Stimulated activated CD4-positive, alpha-beta T cell treated with anti-CD3 and anti-CD28 coated beads, Interleukin-4, amount 100 ng/mL, for 1 hour (primary cell): ENCODE measurements at places on chromosomes 12 and 14.

GRCh38 chr12:85156569-85156968 is 120.4 kb downstream of the LRRIQ1 start:
- DNase-seq, result no peak

GRCh38 chr14:105902131-105902898 is 375.9 kb downstream of the TMEM121 start:
- no peak for DNase-seq

DNA sequence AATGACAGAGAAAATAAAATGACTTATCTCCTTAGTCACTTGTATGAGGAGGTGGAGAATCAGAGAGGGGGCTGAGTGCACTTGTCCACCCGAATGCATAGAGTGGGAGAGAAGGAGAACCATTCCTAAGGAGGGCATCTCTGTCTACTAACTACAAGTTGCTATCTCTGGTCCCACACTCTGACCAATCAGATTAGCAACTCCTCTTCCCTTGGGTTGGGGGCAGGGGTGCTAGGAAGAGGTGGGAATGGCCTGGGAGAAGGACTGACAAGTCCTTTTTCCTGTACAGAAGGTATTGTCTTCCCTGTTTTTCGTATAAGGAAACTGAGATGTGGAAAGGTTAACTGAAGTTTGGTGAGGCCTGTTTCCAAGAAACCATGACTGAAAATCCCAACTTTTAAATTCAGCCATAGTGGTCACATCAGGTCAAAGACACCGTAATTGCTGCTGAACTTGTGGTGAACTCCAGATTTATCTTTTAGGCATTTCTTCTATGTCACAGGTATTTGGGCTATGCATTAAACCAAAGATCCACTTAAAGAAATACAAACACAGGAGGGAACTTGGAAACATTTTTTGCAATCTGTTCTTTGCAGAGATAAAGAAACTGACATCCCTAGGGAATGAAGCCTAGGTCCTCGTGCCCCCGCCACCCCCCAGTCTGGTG is 207.8 kb downstream of the CRADD start:
- DNase-seq, result no peak

- no peak for DNase-seq
Observed at GRCh38 chr12:46212108-46212982, 56.5 kb downstream of the SLC38A1 start.

DNA sequence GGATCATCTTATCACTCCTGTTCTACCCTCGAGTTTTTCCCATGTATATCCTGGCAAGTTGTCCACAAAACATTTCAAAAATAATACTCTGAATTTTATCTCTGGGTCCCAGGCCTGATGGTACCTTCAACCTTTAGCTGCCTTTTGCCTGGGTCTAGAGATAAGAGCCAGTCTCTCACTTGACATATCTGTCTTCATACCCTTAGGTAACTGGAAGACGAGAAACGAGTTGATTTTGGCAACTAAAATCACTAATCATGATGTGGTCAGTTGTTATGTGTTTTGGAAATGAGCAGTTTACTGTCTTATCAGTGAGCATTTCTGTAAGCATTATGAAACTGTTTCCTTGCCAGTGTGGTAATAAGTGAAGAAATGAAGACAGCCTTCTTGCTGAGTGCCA is 6.3 kb downstream of the RNF10 start:
- no peak for DNase-seq

GRCh38 chr14:51360592-51360991 is 120.5 kb downstream of the TMX1 start:
- no peak for DNase-seq

- DNase-seq, result no peak
Observed at GRCh38 chr12:75790219-75790618, 241.4 kb downstream of the PHLDA1 start.

DNA sequence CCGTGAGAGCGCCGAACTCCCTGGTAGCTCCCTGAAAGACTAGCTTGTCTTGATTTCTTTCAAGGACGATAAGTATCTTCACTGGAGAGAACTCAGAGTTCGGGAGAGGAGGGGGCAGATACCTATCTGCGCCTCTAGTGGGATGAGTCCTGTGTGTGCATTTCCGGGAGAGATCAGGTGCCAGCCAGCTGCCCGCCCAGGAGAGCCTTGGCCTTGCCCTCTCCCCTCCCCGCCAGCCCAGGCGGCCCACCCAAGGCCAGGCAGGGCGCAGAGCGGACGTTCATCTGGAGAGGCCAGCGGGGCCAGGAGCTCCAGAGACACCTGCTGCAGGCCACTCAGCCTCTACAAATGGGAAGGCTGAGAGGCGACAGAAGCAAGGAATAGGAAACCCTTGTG is 1.0 kb downstream of the CD9 start:
- DNase-seq, result no peak

DNA sequence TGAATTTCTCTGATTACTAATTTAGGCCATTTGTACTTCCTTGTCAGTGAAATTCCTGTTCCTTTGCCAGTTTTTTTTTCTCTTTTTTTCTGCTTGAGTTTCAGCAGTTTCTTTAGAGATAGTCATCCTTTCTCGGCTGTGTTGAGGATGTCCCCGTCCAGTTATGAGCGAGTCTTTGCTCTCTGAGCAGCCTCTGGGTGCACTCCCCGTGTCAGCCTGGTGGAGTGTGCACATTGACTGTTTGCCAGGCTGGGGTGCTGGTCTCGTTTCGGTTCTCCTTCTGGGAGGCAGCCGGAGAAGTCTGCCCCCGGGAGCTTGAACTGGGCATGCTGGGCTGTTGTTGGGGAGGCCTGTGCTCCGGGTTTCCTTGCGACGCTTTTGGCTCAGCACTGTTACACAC is 3.0 kb downstream of the PACS2 start:
- DNase-seq, result no peak

GRCh38 chr12:68536885-68537485 is 73.7 kb upstream of the RAP1B start:
- DNase-seq, result no peak

DNA sequence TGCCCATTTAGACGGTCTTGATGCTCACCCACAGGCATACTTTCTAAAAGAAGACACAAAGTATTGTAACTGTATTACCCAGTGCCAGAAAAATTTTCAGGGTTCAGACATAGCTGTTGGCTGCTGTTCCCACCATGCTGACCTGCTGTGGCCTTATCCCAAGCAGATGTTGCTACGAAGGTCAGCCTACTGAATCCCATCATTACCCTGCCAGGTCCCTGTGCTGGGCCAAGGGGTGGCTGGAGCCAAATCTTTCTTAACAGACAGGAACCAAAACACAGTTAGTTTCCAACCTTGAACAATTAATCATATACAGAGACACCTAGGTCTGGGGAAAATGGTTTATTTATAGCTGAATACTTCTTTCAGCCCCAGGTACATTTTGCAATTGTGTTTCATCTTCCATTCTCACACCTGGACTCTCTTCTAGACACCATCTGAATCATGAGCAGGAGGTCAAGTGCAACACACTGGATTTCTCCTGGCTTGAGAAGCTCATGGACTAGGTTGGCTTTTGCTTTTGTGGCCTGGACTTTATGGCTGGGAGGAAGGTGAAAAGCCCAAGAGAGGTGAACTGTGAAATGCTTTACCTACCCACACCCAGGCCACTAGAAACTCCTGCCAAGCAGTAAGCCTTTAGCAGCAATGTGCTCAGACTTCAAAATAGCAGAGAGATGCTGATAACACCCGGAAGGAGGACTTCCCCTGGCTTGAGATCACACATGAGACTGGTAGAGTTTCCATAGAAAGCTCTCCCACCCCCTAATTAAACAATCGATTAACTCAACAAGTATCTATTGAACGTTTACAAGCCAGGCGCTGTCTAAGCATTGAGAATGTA is 150.1 kb downstream of the SUDS3 start:
- DNase-seq, result no peak

DNA sequence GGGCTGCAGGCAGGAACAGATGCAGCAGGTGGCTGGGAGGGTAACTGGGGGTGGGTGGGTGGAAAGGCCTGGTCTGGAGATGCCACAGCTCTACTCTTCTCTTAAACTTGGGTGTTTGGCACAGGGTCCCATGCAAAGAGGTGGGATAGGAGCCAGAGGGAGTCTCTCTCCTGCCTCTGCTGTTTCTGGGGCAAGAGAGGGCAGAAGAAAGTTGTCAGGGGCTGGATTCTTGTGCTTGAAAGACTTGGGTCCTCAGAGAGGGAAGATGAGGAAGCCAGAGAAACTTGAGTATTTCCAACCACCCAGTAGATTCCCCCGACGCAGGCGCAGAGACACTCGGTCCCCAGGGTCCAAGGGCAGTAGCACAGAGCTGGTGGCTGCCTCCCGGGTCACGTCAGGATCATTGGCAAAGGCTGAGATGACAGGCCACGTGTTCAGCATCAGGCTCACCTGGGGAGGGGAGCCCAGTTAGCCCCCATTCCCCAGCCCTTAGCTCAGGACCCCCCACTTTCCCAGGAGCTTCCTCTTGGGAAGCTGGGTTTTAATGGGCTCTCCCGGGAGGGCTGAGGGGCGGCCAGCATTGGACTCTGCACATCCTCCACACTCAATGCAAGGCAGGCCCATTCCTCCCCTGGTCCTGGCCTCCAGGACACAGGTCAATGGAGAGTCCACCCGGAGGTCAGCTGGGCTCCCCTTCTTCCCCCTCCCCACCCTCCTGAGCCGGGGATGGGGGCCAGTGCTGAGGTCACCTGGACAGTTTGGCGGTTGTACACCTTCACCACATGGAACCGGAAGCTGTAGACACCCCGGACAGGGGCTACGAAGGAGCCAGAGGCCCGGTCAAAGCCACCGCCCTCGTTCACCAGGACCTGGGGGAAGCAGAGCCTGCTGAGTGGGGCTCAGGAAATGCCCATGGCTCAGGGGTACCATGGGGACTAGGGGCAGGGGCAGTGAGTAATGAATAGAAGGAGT is 1.6 kb downstream of the CBLN3 start:
- DNase-seq, result no peak

DNA sequence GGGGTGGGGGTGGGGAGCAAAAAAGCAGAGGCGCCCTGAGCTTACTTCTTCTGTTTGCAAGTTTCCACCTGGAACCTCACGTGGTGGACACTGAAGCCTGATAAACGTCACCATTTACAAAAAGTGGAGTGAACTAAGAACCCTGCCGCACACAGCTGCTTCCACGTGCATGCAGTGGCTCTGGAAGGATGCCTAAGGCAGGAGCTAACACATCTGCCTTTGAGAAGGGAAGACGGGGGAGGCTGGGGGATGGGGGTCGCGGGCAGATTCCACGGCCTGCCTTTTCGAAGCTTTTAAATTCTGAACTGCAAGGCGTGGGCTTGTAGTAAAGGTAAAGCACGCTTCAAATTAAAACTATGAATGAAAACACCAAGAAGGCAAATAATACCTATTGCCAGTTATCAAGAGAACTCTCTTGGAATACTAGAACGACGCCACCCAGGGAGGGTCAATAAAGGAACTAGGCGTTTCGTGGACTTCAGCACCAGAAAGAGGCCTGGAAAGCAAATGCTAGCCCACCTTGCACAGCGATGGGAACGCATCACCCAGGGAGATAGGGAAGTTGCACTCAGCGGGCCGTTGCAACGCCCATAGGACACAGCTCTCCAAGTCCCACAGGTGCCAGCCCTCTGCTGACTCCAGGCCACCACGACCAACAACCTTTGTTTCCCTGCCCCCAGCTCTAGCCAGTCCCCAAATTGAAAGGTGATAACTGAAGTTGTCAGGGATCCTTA is 61.8 kb downstream of the TESC start:
- no peak for DNase-seq

- no peak for DNase-seq
Observed at GRCh38 chr12:30932881-30933280, 6.3 kb downstream of the TSPAN11 start.

DNA sequence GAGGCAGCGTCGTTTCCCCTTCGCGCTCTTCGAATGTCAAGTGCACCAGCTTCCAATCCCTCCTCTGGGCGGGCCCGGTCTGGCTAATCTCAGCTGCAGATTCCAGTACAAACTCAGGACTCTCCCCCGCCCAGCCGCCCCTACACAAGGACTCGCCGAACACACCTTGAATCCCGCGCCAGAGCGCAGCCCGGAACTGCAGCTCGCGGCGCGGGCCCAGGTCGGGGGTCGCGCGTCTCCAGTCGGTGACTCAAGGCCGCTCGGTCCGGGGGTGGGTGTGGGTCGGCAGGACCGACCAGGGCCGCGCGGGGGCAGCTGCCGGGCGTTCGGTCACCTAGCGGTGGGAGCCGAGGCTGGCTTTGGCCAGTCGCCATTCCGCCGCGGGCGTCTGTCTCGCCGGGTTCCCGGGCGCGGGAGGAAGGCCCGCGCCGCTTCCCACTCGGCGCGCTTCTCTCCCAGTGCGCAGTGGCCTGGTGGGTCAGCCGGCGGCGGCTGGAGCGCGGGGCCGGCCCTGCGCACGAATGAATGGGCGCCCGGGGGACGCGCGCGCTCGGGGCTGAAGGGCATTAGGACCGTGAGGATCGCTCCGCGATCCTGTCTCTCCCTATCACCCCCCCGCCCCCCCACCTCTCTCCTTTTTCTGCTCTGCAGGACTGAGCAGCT is at the start of gene GALNT16:
GALNT16 (plus strand) TSS at position 632 of the 663 bp plus-strand sequence. CDS start 133 bp downstream, outside the sequence.
- no peak for DNase-seq

DNA sequence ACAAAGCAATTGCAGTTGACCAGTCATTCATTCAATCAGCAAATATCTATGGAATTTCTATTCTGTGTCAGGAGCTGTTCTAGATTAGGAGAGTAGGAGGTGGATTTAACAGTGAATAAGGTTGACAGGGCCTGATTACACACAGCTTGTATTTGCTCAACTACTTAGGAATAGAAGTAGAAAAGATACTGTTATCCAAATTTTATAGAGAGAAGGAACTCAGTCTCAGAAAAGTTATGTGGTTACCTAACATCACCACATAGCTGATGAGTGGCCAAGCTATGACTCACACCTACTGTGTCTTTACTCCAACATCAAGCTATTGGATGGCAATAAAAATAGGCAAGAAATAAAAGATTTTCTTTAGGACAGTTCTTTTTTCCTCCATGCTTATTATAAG is 374.8 kb downstream of the RMST start:
- no peak for DNase-seq

DNA sequence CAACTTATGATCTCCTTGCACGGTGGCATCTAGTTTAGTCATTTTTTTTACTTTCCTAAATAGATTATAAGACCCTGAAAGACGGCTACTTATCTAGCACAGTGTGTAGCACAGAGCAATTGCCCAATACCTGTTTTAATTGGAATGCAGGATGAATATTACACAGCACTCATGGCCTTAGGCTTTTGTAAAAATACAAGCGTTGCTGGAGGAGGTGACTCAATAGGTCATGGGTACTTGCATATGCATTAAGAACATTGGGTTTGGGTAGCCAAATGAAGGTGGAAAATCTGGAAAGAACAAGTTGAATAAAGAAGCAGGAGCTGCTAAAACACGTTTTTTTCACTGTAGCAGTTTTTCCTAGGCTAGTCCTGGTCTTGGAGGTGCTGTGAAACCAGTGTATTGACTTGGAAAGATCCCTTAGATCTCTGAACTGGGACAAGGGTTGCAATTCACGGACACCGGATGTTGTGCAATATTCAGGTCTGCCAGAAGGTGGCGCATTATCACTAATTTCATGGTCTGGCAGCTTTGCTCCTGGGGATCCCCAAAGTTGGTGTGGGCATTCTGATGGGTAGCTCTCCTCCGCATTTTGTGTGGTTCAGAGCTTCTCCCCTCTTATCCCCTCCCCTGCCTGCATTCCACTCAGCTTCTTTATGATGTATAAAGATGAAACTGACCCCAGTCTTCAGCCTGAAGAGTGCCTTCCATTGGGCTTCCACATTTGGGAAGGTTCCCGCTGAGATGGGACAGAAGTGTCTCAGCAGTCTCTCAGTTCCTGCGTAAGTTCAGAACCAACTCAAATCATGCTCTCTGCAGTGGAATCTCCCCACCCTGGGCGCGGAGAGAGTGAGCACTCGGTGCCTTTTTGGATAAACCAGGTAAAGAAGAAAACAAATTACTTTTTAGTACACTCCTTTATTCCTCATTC is 278.3 kb downstream of the NRXN3 start:
- peak; percentile 2 for DNase-seq
